Activated CD8-positive, alpha-beta T cell treated with anti-CD3 and anti-CD28 coated beads, Interleukin-2, amount 10 ng/mL, durations not matched to agents 7 days and 5 days (primary cell): ENCODE measurements at places on chromosomes 7 and 10. TPM values are rescaled to one million over a fixed set of nuclear protein-coding genes. Genes with fewer than 3 reads are reported as not detected.

- H3K36me3 ChIP-seq = peaks cover 28% of the 10 kb centered on the region
- peak; percentile 85 for DNase-seq
- H3K4me1 ChIP-seq = peaks cover 39% of the 10 kb centered on the region
Observed at GRCh38 chr7:22854158-22855048, 31.8 kb upstream of the TOMM7 start.

GRCh38 chr7:92246360-92247101 is 757 bp downstream of the ANKIB1 start:
- H3K27ac ChIP-seq = peak overlapping the region; percentile 92
- peaks cover 10% of the 10 kb centered on the region for H3K36me3 ChIP-seq
- H3K4me3 ChIP-seq = peak overlapping the region; percentile 92

FAM241B gene
- 5.4 TPM for total RNA-seq

DNA sequence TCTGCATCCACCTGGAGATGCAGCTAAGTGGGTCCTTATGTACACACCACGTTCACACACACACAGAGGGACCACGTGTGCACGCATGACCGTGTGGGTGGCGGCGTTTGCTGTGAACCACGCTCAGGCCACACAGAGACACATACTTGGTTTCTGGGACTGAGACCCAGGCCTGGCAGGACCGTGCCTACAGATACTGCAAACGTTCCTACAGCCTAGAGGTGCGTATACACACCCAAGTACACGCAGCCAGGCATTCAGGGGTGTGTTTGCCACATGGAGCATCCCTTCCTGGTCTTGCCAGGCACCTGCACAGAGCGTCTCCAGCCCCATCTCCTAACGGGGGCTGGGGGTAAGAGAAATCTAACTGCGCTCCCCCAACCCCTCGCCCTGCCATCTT is 49.0 kb upstream of the GTF2IRD1 start:
- no peak overlapping the region for H3K4me3 ChIP-seq
- no peaks in the 10 kb centered on the region for H3K27me3 ChIP-seq
- no peak for DNase-seq
- H3K4me1 ChIP-seq = no peaks in the 10 kb centered on the region

GRCh38 chr10:98568551-98568950 is 121.8 kb upstream of the HPS1 start:
- H3K4me3 ChIP-seq = no peak overlapping the region
- H3K27ac ChIP-seq = no peak overlapping the region
- H3K36me3 ChIP-seq = no peaks in the 10 kb centered on the region
- no peaks in the 10 kb centered on the region for H3K27me3 ChIP-seq

DNA sequence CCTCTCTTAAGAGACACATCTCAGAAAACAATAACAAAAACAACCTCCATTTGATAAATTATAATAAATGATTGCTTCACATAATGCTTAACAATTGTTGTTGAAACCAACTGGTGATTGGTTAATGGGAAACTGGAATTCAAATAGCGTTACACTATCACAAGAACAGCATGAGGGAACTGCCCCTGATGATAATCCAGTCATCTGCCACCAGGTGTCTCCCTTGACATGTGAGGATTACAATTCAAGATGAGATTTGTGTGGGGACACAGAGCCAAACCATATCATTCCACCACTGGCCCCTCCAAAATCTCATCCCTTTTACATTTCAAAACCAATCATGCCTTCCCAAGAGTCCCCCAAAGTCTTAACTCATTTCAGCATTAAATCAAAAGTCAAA is 375.9 kb downstream of the BMPER start:
- H3K4me1 ChIP-seq = peaks cover 9% of the 10 kb centered on the region
- no peak for DNase-seq
- no peak overlapping the region for H3K27ac ChIP-seq
- no peaks in the 10 kb centered on the region for H3K36me3 ChIP-seq

DNA sequence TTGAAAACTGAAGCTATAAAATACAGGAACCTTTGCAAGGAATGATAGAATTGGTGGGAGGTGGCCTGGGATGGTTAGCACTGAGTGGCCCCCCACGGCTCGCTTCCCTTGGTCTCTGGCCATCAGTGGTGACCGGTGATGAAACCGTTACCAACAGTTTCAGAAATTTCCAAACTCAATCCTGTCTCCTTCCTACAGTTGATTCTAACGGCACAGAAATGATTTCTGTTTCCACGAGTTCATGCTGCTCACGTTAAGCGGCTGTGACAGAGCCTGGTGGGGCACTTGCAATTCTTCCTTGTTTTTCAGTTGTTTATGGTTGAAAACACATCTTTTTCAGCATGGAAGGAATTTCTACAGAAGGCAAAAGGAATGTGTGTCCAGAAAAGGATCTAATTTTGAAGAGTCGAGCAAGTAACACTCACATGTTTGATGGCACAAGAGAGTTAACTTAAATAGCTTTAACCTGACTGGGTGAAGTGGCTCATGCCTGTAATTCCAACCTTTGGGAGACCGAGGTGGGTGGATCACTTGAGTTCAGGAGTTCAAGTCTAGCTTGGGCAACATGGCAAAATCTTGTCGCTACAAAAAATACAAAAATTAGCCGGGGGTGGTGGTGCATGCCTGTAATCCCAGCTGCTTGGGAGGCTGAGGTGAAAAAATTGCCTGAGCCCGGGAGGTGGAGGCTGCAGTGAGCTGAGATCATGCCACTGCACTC is 100.1 kb downstream of the DNAJB6 start:
- peaks cover 22% of the 10 kb centered on the region for H3K27me3 ChIP-seq
- no peaks in the 10 kb centered on the region for H3K36me3 ChIP-seq
- no peak for DNase-seq
- peaks cover 22% of the 10 kb centered on the region for H3K4me1 ChIP-seq

DNA sequence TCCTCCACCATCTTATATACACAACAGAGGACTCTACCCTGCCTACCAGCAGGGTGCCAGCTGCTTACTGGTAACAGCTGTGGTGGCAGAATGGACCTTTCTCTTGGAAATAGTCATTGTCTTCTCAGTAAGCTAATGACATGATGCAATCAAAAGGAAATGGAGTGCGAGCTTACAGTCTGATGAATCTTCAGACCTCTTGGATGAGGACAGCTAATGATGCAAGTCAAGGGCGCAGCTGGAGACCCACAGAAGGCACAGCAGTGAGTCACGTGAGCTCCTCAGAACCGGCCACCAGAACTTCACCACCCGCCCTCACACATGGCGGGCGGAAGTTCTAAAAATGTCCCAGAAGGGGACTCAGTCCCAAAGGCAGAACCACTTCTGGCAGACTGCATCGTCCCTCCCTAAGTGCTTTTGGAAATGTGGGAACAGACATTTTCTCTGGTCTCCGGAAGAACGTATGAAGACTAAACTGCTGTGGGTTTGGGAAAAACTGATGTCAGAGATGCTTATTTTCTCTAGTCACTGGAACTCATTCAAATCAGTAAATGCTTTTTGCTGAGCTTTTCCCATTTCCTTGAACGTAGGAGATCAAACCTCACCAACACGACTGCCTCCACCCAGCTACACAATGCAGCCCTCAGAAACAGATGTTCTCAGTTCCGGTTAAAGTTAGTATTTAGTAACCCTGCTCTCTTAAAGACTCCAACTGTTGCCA is 96.4 kb downstream of the FAS start:
- no peak overlapping the region for H3K4me3 ChIP-seq
- peaks cover 27% of the 10 kb centered on the region for H3K4me1 ChIP-seq
- no peak for DNase-seq
- peak overlapping the region; percentile 66 for H3K27ac ChIP-seq

PHYH gene
- 11.5 TPM for total RNA-seq

AFAP1L2 gene
- 4.8 TPM for total RNA-seq

SPDYE1 gene
- total RNA-seq = not detected

FRMPD2 gene
- not detected for total RNA-seq

DNA sequence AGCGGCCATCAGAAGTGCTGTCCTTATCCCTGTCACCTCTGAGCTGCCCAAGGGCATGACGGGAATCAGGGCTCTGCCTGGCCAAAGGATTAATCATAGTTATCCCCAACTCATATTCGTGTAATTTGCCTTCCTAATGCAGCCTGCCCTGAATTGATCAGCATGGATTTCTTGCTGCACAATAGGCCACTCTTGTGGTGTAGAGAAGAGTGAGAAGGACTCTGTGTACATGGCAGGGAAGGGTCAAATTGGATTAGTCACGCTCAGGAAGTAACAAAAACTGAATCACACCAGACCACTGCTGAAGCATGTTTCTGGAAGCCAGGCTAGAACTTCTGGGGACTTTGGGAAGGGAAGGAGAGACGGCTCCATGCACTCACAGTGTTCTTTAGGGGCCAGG is 227.0 kb downstream of the BUB3 start:
- H3K36me3 ChIP-seq = no peaks in the 10 kb centered on the region
- no peak overlapping the region for H3K4me3 ChIP-seq
- no peaks in the 10 kb centered on the region for H3K4me1 ChIP-seq
- peaks cover 5% of the 10 kb centered on the region for H3K27me3 ChIP-seq
- H3K27ac ChIP-seq = no peak overlapping the region
- no peak for DNase-seq

AKR1D1 gene
- total RNA-seq = not detected

DNA sequence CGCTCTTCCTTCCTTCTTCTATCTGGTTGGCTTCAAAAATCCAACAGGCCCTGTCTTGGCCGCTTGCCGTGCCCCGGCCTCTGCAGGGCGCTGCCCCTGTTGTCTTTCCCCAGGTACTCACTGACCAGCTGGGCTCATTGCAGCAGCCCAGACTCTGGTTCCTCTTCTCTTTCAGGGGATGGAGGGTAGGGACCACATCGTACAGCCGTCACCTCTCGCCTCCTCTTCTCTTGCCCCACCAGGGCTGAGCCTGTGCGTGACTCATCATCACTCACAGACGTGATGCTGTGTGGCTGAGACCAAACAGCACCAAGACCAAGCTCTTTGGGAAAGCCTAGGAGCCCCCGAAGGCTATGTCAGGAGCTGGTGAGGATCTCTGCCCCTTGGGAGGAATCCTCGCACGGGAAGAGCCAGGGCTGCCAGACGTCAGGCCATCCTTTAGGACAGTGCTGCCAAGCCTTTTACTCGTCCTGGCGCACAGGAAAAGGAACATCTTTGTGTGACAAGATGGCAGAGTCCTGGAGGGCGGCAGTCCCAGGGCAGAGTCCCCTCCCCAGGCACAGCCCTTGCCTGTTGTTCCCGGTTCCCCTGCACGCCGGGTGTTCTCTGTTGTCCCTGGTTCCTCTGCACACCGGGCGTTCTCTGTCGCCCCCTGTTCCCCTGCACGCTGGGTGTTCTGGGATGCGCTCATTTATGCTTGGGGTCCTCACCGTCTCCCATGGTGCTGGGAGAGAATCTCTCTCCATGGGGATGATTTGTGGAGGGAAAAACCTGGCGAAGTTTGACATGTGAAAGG is 188.5 kb upstream of the SHH start:
- no peak overlapping the region for H3K27ac ChIP-seq
- H3K27me3 ChIP-seq = peaks cover 2% of the 10 kb centered on the region
- H3K4me3 ChIP-seq = no peak overlapping the region
- H3K4me1 ChIP-seq = peaks cover 53% of the 10 kb centered on the region
- no peak for DNase-seq

CRHR2 gene
- not detected for total RNA-seq

DNA sequence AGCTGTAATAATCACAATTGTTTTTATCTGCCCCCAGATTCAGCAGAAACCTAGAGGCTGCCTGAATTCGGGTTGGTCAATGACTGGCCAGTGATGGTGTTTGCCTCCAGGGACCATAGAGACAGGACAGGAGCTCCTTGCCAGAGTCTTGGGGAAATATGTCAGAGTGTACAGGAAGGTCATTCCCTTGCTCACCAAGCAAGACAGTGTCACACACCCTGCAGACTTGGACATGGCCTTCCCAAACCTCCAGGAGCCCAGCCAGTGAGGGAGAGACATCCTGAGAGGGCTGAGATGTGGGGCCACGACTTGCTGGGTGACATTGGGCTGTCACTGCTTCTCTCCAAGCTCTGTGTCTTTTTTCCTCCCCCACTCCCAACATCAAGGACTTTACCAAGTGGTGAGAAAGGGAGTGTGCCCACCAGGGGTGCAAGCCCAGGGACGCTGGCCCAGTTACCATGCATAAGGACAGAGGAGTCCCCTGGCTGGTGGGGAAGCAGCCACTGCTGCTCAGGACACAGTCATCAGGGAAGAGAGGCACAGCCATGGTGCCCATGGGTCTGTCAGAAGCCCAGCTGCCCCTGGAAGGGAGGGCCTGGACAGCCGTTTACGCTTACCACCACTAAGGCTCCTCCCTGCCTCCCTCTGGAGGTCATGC is 25.3 kb upstream of the C10orf53 start:
- no peaks in the 10 kb centered on the region for H3K36me3 ChIP-seq
- peaks cover 9% of the 10 kb centered on the region for H3K27me3 ChIP-seq
- DNase-seq = no peak
- H3K4me1 ChIP-seq = peaks cover 14% of the 10 kb centered on the region
- no peak overlapping the region for H3K27ac ChIP-seq

DNA sequence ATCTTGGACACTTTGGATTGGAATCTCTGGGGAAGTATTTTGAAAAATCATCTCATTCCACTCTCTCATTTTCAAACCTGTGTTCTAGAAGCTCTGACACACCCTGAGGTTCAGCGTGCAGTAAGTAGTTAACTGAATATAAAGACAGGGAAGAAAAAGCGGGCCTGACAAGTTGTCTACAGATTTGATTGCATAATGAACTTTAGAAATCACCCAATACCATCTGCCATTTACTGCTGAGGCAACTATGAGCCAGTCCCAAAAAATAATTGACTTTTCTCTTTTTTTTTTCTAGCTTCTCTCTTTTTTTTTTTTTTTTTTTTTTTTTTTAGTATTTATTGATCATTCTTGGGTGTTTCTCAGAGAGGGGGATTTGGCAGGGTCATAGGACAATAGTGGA is 29.5 kb downstream of the CDC123 start:
- peaks cover 2% of the 10 kb centered on the region for H3K4me1 ChIP-seq
- H3K27me3 ChIP-seq = no peaks in the 10 kb centered on the region
- DNase-seq = no peak
- peaks cover 53% of the 10 kb centered on the region for H3K36me3 ChIP-seq
- no peak overlapping the region for H3K27ac ChIP-seq
- no peak overlapping the region for H3K4me3 ChIP-seq

DNA sequence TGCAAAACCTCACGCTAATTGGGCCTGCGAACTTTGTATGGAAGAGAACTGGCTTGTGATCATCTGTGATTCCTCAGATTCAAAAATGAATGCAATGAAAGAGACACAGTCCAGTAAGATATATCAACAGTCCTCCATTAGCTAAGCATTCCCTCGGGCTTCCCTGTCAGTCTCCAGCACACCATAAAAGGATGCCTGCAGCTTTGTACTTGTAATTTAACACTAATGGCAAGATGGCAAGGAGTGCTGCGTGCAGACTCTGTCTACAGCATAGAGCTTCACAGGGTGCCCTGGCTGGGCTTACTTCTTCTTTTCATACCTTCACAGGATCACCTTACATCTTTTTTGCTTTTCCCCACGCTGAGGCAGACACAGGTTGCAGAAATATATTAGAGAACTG is 200.0 kb downstream of the GFRA1 start:
- no peaks in the 10 kb centered on the region for H3K27me3 ChIP-seq
- no peaks in the 10 kb centered on the region for H3K4me1 ChIP-seq
- no peak overlapping the region for H3K27ac ChIP-seq
- H3K4me3 ChIP-seq = no peak overlapping the region
- DNase-seq = no peak

WASHC2A gene
- 36.9 TPM for total RNA-seq

DNA sequence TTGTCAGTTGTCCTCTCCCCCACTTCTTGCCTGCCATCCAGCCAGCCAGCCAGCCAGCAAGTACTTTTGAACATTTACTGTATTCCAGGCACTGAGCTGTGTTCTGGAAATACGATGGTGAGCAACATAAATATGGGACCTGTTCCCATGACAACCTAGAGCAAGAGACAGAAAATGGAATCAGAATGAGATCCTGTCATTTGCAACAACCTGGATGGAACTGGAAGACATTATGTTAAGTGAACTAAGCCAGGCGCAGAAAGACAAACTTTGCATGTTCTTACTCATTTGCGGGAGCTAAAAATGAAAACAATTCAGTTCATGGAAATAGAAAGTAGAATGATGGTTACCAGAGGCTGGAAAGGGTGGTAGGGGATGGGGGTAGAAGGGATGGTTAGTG is 140.7 kb downstream of the ICA1 start:
- no peak overlapping the region for H3K27ac ChIP-seq
- peaks cover 10% of the 10 kb centered on the region for H3K36me3 ChIP-seq
- H3K27me3 ChIP-seq = peaks cover 2% of the 10 kb centered on the region
- peaks cover 63% of the 10 kb centered on the region for H3K4me1 ChIP-seq
